ENCODE measurements at places on chromosomes 4 and X.

GRCh38 chr4:6180841-6181631 lies 19.3 kb downstream of the JAKMIP1 start:
- DNase-seq = no peak

DNA sequence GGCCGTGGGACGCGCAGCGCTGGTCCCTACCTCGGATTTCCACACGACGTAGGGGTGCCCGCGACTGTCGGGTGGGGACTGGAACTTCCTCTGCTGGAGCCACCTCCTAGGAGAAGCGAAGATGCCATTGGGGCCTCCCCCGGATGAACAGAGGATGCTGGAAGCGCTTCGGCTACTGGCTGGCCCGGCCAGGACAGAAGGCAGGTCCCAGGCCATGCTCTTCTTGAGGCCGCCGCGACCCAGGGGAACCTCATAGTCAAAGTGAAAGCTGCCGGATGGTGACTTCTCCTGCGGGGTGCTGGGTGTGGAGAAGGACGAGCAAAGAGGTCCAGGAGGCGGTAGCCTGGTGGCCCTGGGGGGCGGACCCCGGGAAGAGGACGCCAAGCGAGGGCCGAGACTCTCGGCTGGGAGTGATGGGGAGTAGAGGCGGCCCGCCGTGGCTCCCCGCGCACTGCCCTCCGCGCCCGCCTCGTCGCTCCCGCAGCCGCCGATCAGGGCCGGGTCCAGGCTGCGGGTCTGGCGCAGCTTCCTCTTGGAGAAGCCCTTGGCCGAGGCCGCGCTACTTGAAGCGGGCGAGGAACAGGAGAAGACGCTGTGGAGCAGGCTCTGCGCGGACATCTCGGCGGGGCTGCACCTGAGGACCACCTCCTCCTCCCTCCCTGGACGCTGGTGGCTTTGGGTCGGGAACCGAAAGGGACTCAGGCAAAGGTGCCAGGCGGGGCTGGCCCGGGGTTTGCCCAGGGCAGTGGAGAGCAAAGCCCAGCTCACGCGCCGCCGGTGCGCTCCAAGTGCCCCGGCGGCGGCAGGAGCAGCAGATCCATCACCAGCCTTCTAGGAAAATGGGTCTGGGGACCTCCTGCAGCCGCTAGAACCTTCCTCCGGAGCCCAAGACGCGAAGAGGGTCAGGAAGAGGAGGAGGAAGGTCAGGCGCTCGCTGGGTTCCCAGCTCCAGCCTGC lies 1.2 kb downstream of the ARHGAP6 start:
- no peak for DNase-seq

DNA sequence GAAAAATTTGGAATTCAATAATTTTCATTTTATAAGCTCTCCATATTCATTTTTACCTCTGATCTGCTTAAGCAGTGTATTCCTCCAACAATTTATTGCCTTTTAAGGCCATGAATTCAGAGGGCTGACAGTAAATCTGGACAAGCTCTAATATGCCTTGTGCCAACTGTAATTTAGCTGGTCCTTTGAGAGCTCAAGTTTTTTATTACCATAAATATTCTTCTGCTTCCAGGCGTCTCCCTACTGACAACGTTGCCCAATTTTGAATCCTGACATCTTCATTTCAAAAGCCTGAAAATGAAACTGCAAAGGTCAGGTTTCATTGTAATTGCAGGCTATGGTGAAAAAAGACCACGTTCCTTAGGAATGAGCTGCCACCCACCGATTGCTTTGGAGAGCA lies 95.8 kb upstream of the GEMIN8 start:
- DNase-seq = no peak

- no peak for DNase-seq
These were observed 121.5 kb downstream of the ANK2 start for GRCh38 chr4:113170805-113171468.

GRCh38 chr4:188021548-188022249 lies 26.1 kb downstream of the ZFP42 start:
- DNase-seq = no peak

- DNase-seq = no peak
These were observed 6.8 kb upstream of the BCOR start for GRCh38 chrX:40104630-40104984.

DNA sequence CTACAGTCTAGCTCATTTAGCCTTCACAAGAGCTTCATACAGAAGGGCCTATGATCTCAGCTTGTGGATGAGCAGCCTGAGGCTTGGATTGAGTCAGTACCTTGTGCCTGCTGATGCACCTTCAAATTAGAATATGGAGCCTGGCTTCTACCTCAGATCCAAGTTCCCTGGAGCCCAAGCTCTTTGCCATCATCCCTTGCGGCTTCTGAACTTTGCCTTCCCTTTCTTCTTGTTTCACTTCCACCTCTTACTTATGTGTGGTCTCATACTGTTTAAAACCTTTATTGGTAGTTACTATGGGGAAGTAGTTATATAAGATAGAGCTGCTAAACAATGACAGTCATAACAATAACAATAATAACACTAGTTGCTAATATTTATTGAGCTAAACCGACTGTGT lies 84.3 kb upstream of the AFF2 start:
- DNase-seq = no peak

- DNase-seq = no peak
These were observed 406.4 kb downstream of the FAM47A start for GRCh38 chrX:33725535-33726210.

GRCh38 chrX:42823443-42823842 lies 45.5 kb upstream of the PPP1R2C start:
- DNase-seq = no peak

DNA sequence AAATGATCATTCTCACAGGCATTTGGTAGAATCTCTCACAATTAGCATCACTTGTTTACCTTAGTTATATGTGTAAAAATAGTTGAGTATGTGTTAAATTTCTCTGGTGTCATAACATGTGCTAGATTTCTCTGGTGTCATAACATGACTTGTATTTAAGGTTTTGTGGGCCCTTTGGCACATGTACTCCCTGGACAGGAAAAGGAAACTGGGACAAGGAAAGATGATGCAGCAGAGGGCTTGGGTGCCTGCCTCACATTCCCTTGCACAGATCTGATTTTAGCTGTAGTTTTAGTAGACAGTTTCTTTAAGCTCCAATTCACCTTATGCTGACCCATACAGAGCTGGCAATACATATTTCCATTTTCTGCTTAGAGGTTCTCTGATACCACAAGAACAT lies 726.0 kb downstream of the C4orf33 start:
- no peak for DNase-seq

DNA sequence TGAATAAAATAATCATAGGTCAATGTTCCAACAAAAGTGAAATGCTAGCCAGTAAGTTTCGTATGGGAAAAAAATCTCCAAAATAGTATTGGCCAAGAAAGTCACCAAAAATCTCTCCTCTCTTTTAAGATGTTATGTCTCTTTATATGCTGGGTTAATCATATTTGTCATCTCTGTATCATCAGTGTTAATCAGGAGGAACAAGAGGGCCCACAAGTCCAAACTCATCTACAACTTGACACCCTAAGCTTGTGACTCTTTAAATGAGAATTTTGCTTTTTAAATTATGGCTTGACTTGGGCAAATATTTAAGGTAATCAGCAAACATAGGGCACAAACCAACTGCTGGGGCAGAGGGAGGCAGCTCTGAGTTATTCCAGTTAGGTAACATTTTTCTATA lies 75.5 kb downstream of the AMMECR1 start:
- no peak for DNase-seq

DNA sequence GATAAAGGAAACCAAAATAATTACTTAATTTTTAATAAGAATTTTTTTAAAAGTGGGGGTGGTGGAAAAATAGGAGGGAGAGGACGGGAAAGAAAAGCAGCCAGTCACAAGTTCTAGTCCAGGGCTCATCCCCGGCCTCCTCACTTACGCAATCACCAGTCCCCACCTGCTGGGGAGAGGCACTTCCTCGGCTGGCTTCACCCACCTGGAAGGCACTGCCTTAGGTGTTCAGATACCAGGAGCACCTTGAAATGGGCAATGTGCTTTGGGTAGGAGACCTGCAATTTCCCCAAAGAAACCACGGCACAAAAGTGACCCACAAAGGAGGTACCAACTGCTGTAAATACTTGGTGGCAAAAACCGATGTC lies 23.8 kb downstream of the AFAP1 start:
- DNase-seq = no peak

DNA sequence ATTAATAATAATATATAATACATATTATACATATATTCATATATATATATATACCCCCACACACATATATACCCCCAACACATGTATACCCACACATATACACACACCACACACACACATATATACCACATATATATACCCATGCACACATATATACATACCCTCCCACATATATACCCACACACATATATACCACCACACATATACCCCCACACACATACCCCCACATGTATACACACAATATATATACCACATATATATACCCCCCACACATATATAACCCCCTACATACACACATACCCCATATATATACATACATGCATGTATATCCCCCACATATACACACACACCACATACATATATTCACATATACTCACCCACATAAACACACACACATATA lies 52.0 kb downstream of the NSG1 start:
- no peak for DNase-seq

Measured in midbrain (tissue), 1 donor.